Stimulated activated CD8-positive, alpha-beta memory T cell treated with anti-CD3 and anti-CD28 coated beads, Interleukin-4, amount 100 ng/mL, for 48 hours (primary cell): ENCODE measurements at places on chromosomes 2 and 18.

- no peak for DNase-seq
Observed at GRCh38 chr2:119786295-119786694, 26.6 kb downstream of the PTPN4 start.

DNA sequence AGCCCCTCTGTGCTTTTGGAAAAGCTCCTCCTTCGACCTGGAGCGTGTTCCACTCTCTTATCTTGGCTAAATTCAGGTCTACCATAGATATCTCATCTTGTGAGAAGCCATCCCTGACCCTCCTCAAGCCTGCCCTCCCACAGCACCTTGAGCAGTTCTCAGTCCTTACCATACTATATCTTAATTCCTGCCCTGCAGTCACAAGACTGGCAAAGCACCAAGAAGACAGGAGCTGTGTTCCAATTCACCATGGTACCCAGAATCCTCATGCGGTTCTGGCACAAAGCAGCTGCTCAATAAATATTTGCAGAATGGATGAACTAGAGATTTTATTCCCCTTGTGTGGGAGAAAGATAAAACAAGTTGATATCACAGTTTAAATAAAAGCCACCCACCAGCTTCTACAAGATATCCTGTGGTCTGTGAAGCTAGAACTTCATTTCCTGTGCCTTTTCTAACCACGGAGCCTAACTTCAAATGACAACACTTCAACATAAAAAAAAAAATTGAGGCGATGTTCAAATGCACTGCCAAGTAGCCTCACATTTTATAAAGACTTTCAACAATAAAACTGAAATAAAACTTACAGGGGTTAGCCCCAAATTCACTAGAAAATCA is 19.5 kb downstream of the MARCHF4 start:
- no peak for DNase-seq

DNA sequence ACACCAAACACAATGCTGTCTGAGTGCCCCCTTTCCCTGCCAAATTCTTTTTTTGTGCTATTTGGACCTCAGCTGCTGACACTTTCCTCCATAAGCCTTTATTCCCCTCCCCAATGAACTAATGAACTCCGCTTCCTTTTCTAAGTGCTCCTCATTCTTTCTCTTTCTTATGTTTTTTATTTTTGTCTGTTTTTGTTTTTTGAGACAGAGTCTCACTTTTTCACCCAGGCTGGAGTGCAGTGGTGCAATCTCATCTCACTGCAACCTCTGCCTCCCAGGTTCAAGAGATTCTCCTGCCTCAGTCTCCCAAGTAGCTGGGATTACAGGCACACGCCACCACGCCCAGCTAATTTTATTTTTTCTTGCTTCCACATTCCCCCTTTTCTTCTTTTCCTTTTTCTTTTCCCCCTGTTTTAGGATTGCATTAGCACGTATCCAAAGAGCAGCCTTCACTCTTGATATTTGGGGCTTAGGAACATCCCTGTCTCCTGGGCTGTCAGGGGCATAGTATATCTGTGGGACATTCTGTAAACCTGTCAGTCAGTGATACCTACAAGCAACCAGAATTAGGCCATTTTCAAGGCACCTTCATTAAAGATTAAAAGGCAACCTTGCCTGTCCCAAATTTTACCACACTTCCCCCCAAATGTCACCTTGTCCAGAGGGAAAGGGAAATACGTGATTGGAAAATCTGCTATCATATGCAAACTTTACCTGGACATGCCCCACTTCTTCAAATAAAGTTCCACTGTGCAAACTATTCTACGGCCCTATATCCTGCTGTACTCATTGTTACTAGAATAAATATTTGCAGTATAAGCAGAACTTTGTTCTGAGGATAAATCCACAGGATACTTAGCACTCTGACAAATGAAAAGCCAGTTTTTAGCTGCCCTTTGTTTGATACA is 65.1 kb upstream of the ACSL3 start:
- DNase-seq = no peak

DNA sequence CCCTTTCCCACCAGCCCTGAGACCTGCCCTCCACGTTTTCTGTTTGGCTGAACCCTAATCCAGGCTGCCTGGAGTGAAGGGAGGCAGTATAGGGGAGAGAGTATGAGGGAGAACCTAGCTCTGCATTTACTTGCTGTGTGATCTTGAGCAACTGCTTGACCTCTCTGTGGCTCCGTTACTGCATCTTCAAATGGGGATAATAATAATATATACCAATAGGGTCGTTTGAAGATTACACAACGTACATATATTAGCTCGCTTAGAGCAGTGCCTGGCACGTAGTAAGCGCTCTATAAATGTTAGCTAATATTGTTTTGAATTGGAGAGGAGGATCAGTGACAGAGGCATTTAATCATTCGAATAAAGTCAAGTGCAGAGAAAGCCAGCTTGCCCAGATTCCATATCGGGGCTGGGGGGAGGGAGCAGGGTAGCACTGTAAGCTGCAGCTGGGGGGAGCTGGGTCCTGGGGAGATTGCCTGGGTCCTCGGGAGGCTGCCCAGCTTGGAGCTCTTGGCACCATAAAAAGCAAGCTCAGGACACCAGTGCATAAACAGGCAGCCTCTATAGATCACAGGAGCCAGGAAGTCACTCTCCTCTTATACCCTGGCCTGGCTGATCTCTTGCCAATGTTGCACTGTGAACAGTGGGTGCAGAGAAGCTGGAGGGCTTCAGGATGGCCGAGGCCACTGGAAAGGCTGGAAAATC is 19.1 kb downstream of the KCNK3 start:
- DNase-seq = no peak

- DNase-seq = no peak
Observed at GRCh38 chr2:67567886-67568285, 170.8 kb downstream of the ETAA1 start.

- DNase-seq = no peak
Observed at GRCh38 chr2:212640428-212640827, 101.8 kb upstream of the ERBB4 start.

DNA sequence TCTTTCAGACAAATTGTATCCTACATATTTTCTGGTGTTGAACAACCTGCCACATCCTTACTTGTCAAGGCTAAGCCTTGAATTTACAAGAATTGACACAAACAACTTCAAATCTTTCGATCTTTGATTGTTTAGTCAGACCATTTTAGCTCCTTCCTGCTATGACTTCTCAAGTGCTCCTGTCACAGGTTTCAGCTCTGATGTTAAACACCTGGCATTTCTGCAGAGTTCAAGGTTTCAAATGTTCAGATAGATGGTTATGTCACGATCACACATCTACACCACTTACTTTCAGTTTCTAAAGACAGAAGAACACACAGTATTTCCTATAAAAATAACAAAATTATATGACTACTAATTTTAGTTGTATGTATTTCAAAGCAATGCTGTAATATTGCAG is 84.0 kb downstream of the RND3 start:
- DNase-seq = no peak

GRCh38 chr2:19363474-19363778 is 5.0 kb upstream of the OSR1 start:
- DNase-seq = no peak

GRCh38 chr18:79422783-79423165 is 27.0 kb downstream of the NFATC1 start:
- no peak for DNase-seq

DNA sequence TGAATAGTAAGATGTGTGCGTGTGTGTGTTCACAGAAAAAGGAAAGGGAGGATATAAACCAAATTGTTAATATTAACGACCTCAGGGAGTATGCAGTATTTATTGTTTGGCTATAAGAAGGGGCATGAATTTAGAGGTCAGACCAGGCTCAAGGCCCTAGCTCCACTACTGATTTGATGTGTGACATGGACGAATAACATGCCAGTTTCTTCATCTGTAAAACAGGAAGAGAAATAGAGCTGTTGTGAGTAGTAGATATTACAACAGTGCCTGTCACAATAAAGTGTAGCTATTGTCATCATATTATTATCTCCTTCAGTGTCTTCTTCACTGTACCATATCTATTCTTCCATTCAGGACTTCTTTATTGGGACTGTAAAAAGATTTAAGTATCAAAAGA is 4.1 kb upstream of the MAT2A start:
- no peak for DNase-seq

DNA sequence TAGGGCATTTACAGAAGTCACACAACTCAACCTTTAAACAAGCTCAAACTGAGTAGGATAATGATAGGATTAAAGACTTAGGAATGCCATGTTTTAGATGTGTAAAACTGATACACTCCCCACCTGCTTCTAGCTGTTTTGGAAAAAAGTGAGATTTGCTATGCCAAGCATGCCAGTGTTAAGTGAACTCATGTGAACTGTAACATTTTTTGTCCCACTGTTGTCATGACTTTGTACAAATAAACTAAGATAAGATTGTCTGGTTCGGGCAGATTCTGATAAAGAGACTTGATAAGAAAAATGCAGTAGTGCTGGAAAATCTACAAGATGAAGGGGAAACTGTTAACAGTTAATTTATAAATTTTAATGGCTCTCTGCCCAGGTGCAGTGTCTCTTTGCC is 66.5 kb downstream of the GLS start:
- DNase-seq = no peak

DNA sequence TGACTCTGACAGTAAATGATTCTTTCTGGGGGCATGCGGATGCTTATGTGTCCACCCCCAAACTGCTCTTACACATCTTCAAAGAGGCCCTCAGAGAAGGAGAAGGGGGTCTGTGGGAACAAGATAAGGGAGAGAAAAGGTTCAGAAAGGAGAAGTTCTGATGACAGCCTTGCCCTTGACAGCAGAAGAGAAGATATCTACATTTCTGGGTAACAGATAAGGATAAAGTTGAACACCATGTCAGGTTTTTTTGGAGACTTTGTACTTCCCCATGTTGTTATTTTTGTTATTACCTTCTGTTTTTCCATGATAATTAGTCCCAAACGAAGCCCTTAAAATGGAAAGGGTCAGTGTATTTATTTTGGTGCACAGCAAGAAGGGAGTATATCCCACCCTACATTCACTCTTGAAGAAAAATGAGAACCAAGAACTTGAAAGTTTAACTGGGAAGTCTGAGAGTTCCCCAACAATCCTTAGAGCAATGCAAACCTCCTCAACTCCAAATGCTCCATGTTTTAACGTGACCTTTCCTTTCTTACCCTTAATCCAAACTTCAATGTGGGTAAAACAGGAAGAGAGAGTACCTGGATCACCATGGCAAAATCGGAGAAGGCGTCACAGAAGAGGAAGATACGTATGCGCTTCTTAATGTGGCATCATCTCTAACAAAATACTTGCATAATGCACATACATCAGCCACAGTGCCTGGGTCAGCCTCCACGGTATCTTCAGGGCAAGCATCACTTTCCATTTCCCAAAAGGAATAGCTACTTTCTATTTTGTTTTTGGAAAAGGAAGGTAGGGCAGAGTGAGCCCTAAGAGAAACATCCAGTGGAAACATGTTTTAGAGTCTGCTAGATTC is 264.6 kb upstream of the STON1 start:
- DNase-seq = no peak

DNA sequence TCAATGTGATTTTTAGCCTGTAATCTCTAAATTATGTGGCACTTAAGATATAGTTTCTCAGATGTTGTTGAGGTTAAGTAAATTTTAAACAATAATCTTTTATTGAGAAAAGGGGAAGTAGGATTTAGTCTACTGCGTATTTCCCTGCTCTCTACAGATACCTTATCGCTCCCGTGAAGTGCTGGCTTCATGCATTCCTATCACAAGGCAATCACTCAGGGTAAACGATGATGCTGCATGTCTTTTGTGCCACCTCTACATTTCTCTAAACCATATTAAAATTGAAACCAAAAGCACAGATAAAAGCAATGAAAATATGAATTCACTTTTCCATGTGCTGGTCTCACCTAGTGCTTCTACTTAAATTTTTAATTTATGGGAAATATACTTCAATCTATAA is 14.4 kb upstream of the RPE start:
- no peak for DNase-seq

GRCh38 chr2:101846973-101847372 is 144.8 kb upstream of the IL1R2 start:
- no peak for DNase-seq

- no peak for DNase-seq
Observed at GRCh38 chr18:38923126-38923525, 1357.5 kb upstream of the CELF4 start.

- DNase-seq = no peak
Observed at GRCh38 chr2:138079976-138080375, 115.7 kb downstream of the HNMT start.

DNA sequence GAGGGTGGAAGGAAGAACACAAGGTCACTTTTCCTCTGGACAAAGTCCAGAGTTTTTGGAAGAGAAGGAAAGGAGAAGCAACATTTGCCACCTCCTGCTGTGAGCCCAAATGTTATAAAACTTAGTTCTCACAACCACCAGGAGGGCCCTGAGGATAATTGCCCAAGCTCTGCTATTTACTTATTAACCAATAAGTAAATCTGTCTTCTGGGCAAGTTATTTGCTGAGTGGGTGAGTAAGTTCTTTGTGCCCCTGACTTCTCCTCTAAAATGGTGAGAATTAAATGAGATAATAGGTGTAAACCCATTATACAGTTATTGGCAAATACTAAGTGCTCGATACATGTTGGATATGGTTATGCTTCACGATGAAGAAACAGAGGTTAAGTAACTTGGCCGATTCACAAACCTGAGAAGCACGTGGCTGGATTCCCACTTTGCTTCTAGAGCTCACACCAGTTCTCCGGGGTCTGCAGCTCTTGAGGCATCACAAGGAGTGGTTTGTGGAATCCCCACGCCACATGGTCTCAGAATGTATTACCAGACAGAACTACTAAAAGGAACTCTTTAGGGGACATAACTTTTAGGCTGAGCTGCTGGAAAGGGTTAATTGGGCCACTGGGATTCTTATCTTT is 164.1 kb downstream of the MYCN start:
- DNase-seq = no peak

GRCh38 chr2:66509326-66509811 is 74.4 kb downstream of the MEIS1 start:
- no peak for DNase-seq

DNA sequence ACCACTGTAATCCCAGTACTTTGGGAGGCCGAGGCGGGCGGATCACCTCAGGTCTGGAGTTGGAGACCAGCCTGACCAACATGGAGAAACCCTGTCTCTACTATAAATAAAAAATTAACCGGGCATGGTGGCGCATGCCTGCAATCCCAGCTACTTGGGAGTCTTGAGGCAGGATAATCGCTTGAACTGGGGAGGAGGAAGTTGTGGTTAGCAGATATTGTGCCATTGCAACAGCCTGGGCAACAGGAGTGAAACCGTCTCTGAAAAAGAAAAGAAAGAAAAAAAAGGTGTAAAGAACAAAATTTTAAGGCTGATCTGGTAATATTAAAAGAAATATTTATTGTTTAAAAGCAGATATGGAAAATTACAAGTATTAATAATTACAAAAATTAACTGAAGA is 29.7 kb downstream of the ZNF804A start:
- DNase-seq = no peak

DNA sequence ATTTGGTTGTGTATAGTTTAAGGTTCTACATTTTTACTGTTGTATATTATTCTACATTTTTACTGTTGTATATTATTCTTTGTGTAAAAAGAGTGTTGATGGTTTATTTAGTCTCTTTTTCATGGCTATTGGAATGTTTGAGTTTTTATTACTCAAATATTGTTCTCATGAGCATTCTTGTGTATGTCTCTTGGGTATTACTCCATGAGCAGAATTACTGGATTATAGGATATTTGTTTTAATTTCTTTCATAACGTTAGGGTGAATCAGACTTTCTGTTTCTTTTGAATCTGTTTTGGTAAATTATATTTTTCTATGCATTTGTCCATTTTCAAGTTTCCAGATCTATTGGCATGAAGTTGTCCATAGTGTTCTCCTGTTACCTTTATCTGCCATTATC is 111.6 kb downstream of the DYNAP start:
- DNase-seq = no peak
